Fibroblast of mammary gland (primary cell): ENCODE measurements at places on chromosomes 7 and 10.

DNA sequence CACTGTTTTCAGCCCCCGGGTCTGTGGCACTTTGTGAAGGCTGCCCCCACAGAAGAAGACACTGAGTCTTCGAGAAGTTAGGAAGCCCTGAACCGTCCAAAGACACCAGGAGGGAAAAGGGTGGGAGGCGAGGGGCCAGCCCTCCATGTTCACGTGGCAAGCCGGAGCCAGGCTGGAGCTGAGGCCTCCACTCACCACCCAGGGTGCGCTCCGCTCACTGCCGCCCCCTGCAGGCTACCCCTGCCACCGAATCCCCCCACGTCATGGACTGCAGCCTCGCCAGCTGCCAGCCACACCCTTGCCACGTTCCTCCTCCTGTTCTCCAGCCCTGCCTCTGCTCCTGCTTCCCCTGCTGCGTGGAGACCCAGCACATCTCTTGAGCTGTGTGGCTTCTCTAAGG, 59.0 kb upstream of the EN2 start:
- DNase-seq = no peak

DNA sequence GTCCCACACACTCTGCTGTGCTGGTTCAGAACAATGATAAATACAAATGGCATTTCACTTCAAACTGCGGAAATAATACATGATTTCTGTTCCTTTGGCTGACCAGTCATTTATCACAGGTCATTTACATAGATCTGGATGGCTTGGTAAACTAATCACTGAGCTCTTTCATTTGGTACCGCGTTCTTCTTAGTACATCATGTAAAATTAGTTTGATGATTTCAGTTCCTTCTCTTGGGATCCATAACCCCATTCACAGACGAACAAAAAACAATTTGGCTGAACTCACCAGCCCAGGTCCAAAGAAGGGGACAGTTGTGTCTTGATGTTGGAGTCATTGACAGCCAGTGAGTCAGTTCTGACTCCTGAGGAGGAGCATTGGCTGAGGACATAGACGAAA, 689.8 kb downstream of the INHBA start:
- no peak for DNase-seq

DNA sequence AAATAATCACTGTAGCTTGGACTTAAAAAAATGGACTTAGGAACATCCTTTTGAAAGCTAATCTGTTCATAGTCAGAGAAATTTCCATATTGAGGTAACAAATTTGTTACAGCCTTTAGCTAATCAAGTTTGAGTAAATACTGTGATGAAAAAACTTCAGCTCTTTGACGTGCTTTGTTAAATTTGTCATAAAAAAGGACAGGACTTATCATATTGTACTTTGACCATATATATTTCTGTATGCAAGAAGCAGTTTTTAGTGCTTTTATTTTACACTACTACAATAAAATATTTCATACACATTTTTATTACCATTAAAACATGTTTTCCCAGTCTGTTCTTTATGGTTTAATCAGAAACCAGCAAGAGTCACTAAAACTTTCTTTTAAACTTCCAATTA, 14.5 kb upstream of the CYCS start:
- DNase-seq = no peak

- DNase-seq = peak; percentile 62
Measured at GRCh38 chr10:69957886-69958555, 94.6 kb upstream of the MACROH2A2 start.

GRCh38 chr10:69516796-69517195, 56.4 kb downstream of the NEUROG3 start:
- DNase-seq = no peak

- DNase-seq = peak; percentile 57
Measured at GRCh38 chr7:74033372-74034311, 5.7 kb downstream of the ELN start.

GRCh38 chr10:98924526-98924925, 311.1 kb downstream of the HPSE2 start:
- no peak for DNase-seq

DNA sequence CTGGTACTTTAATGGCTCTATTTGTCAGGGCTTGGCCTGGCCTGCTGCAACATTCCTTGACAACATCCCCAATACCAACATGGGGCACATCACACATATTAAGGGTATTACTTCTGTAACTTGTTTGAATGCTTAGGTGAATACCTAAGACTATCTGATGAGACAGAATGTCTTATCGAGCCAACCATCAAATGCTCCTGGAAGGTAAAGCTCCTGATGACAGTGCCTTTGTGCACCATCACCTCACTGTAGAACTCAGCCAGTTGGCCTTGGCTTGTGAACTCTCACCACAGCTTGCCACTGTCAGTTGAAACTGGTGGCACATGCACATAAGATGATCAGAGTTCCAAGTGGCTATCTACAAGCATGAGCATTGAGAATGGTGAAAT, 3.7 kb upstream of the MYO1G start:
- DNase-seq = no peak

GRCh38 chr7:114944745-114945625, 23.1 kb downstream of the MDFIC start:
- DNase-seq = peak; percentile 95

DNA sequence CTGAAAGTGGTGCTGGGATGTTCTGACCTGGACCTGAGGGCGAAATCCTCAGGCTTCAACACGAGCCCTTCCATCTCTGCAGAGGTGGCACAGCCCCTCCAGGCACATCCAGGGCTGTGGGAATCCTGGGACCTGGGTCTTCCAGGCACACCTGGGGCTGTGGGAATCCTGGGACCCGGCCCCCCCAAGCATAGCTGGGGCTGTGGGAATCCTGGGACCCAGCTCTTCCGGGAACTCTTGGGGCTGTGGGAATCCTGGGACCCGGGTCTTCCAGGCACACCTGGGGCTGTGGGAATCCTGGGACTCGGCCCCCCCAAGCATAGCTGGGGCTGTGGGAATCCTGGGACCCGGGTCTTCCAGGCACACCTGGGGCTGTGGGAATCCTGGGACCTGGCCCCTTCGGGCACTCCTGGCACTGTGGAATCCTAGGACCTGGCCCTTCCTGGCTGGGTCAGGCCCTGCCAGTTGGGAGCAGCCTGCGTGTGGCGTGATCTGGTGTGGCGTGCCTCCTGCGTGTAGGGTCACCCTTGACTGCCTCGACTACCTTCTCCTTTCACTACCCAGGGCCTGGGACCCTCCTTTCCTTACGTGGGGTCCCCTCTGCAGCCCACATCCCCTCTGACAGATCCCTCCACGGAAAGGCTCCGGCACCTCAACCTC, 124.0 kb downstream of the WDR37 start:
- no peak for DNase-seq

DNA sequence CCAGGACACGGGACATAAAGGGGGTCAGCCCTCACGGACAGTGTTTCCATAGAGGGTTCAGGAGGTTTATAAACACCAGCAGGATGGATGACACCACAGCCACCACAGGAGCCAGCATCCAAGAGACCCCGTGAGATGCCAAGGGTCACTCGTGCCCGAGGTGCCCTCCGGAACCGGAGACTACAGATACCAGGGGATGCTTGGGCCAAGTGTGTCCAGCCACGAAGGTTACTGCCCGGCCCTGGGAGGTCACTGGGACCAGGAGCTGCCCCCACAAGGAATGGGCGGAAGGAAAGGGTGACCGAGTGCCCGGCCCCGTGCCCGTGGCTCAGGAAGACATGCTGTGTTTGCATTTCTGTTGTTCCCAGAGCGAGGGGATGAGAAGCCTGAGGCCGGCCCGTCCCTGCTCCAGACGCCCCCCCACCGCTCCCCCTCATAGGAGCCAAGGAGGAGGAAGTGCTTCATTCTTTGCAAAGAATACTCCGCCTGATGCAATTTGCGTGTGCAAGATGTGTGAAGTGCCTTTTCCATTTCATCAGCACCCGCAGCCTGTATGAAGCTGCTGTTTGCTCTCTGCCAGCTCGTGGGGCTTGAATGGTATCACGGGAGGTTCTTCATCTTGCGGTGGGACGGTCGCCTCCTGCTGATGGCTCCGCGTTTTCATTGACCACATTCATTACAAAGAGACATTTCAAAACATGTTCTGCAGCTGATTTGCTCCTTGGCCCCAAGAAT, 176.4 kb downstream of the ELFN1 start:
- no peak for DNase-seq

- peak; percentile 46 for DNase-seq
Measured at GRCh38 chr10:34449836-34450235, 365.3 kb downstream of the PARD3 start.

DNA sequence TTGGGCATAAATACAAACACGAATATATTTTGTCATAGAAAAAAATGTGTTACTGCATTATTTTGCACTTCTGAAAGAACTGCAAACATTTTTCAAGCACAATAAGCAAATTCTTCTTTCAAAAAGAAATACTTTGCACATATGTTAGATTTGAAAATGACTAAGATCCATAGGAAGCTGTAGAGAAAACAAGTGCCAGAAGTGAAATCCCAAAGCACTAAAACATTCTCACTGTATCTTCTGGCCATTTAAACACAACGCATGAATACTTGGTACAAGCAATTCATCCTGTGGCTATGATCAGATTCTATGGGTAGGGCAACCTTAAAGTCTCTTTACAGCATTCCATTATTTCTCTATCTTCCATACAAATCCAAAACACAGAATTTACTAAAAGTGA, 225.4 kb upstream of the IMMP2L start:
- no peak for DNase-seq

GRCh38 chr10:33249659-33250345, 84.7 kb downstream of the NRP1 start:
- DNase-seq = no peak

- no peak for DNase-seq
Measured at GRCh38 chr7:115822380-115822779, 208.2 kb downstream of the TFEC start.

DNA sequence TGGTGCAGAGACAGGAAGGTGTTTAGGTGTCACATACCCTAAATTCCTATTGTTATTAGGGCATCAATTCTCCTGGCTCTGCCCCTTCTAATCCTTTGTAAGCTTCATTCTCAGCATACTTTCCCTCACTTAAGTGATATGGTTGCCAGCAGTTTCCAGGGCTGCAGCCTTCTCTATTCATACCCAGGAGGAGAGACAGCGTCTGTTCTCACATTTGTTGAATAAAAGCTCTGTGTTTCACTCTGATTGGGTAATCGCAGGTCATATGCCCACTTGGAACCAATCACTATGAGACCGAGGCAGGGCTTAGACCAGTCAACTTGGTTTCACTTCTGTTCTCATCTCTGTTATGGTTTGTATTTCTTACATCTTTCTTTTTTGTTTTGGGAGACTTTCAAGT, 109.6 kb upstream of the MTPN start:
- DNase-seq = peak; percentile 86

DNA sequence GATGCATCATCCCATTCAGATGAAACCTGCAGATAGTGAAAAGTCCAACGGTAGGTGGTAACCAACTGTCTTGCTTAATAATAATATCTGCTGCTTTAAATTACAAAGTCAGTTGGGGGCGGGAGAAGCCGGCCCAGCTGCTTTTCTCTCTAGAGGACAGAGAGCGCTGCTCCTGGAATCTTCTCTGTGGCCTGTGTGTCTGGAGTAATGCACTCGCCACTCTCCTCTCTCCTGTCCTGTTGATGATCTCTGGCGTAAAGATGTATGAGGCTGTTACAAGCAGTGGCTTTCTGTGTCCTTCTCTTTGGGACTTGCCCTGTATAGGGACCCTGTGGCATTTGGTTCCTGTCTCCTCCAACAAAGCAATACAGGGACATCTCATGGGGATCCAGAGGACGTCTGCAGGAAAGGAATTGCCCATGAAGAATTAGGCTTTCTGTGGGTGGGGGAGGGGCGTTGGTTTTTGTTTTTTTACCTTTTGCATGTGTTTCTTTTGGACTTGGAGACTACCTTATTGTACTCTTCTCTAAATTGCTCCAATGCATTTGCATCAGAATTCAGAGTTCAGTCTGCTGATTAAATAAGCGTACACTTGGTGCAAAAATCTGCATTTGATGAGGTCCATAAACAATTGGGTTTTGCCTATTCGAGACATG, 231.6 kb downstream of the CELF2 start:
- DNase-seq = no peak

DNA sequence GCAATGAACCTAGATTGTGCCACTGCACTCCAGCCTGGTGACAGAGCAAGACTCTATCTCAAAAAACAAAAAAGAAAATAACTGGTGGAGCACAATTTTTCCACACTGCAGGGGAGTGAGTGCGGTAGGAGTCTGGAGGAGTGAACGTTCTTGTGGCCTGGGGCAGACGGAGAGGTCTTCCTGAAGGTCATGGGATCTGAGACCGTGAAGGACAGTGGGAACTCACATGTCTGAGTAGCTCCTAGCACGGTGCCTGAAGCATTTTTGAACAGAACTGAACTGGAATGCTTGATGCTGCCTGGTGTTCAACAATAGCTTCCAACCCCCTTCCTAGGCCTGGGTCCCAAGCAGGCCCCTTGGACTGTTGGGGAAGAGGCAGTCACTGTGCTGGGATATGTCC, 84.3 kb upstream of the PODXL start:
- DNase-seq = no peak

- no peak for DNase-seq
Measured at GRCh38 chr10:22489975-22490374, 144.7 kb downstream of the SPAG6 start.

GRCh38 chr10:70590655-70591416, 11.7 kb downstream of the PRF1 start:
- no peak for DNase-seq

DNA sequence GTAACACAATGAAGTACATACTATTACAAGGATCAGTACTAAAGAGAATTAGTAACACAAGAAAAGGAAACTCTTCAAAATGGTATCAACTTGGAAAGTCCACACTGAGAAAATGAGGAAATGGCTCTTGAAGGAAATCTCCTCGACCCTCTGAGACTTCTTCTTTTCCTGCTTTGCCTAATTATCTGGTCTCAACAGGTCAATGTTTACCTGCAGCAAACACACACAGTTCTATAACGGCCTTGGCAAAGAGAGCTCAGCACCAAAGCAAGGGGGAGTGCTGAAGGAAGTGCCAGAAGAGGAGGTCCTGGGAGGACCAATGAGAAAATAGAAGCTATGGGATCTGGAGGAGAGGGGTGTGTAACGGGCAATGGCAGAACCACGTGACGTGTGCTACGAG, 21.9 kb downstream of the CHCHD3 start:
- no peak for DNase-seq

- DNase-seq = no peak
Measured at GRCh38 chr7:158372400-158373342, 215.0 kb downstream of the PTPRN2 start.

DNA sequence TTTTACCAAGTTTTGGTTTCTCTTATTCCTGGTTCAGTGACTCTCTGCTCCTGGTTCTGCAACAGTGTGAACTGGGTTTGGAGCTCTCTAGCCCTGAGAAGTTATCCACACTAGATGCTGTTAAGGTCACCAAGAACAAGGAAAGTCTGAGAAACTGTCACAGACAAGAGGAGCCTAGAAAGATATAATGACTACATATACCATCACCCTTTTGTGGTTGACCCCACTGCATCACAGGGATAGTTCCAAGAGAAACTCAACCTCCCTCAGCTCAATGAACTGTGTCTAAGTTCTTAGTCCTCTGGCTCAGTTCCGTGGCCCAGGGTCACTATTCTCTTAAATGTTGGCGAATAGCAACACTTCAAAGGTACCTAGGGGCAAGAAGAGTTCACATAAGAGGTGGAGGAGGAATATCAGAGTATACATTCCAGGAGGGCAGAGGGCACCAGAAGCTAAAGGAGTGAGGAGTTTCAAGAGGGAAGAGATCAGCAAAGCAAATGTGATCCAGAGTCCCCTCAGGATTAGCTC, 171.5 kb downstream of the BUB3 start:
- no peak for DNase-seq
